Stimulated activated CD8-positive, alpha-beta memory T cell treated with anti-CD3 and anti-CD28 coated beads, Interleukin-12 subunit alpha, Interleukin-12 subunit beta, amount 100 ng/mL, for 1 hour (primary cell): ENCODE measurements at places on chromosomes 2 and 18.

DNA sequence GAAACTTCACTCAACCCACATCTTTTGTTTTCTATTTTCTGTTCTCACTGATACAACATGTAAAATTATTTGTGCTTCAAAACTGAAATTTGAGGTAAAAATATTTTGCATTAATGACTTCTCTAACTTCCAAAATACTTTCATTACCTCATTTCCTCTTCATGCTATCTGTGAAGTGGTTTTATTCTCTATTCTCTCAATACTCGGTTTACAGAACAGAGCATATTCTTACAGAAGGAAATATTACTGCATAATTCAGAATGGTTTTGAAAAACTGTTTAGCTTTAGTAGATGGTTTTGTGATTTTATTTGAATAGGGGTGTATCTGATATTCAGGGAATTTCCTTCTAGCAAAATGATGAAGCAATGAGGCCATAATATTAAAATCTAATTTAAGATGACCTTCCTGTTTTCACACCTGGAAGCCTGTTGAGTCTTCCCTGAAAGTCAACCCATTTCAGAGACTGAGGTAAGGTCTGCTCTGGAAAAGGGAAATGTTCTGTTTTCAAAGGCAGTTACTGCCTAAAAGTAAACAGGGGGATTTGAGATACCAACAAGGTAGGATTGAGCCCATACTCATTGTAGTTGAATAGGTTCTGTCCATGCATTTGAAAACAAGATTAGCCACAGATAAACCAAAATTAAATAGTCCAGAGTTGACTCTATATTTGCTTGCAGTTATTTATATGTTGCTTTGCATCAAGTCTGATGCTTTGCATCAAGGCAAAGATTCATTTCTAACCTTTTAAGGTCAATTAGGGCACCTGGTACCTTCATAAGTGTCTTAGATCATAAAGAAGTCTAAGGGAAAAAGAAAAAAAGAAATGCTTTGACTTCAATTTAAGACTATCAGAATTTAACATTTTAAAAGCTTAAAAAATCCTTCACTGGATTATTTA, 50.8 kb upstream of the PEX13 start:
- no peak for DNase-seq

DNA sequence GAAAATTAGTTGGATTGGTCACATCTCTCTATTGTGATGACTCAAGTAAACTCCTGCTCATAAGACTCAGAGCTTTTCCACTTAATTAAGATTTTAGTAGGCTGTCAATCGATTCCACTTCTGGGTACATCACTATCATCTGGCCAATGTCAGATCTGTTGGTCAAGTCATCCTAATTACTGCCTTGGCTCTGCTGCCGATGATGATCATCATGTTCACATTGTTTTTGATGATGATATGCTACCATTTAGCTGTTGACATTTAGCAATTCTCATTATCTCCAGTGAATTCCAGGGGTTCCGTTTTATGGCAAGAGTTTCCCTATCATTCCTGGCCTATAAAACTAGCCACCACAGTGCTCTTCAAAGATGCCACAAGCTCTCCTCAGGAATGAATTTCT, 253.4 kb downstream of the IKZF2 start:
- DNase-seq, result no peak

- DNase-seq, result no peak
Measured at GRCh38 chr2:60742419-60742818, 13.6 kb upstream of the PAPOLG start.

DNA sequence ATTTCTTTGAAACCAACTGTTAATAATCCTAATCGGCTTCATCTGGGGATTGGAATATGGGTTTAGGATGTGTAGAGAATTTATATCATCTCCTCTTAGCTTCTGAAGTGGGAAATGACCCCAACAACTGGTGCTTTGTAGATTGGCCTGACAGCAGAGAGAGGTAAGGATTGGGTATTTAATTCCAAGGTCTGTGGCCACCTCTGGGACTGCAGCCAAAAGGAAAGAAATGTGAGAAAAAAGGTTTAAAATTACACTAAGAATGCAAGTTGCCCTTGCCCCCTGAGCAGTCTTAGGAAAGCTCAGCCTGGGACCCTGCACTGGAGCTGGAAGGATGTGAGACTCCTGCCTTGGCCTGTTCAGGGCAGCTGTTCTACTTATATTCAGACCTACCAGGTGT, 157.1 kb downstream of the FTCDNL1 start:
- DNase-seq, result no peak

GRCh38 chr2:129242269-129242668, 737.2 kb upstream of the RAB6C start:
- DNase-seq, result no peak
